ENCODE measurements at places on chromosomes 3 and 15. TPM values are rescaled to one million over a fixed set of nuclear protein-coding genes. Genes with fewer than 3 reads are reported as not detected.

Gene PARP15
- total RNA-seq = not detected

- DNase-seq = peak; percentile 72
These were observed 521.8 kb upstream of the CNTN3 start for GRCh38 chr3:75136100-75136897.

Gene SI
- total RNA-seq = 0.20 TPM

DNA sequence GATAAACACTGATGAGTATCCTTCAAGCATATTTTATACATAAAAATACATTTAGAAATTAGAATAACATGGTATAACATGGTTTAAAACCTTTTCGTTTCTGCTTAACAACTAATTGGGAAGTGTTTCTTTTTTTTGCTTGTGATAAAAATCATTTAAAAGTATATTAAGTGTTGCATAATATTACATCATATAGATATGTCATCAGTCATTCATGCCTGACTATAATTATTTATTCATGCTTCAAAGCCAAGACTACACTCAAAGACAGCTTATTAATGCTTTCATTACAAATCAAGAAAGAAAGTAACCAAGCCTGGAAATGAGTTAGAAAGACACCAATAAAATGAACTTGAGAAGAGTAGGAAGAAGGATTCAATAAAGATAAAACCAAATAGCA is 136.6 kb upstream of the TP63 start:
- no peak for DNase-seq

Gene C2CD4A
- 0.10 TPM for total RNA-seq

Gene CDCP1
- 13.6 TPM for total RNA-seq

DNA sequence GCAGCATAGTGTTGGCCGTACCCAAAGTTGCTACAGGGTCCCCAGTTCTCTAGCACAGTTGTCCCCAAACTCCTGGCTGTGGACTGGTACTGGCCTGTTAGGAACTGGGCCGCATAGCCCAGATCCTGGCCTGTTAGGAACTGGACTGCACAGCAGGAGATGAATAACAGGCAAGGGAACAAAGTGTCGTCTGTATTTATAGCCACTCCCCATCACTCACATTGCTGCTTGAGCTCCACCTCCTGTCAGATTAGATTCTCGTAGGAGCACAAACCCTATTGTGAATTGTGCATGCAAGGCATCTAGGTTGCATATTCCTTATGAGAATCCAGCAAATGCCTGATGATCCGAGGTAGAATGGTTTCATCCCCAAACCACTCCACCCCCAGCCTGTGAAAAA is 604.0 kb upstream of the LMCD1 start:
- no peak for DNase-seq

Measured in HT-29 (cell line).